ENCODE measurements at places on chromosomes 5 and 9.

DNA sequence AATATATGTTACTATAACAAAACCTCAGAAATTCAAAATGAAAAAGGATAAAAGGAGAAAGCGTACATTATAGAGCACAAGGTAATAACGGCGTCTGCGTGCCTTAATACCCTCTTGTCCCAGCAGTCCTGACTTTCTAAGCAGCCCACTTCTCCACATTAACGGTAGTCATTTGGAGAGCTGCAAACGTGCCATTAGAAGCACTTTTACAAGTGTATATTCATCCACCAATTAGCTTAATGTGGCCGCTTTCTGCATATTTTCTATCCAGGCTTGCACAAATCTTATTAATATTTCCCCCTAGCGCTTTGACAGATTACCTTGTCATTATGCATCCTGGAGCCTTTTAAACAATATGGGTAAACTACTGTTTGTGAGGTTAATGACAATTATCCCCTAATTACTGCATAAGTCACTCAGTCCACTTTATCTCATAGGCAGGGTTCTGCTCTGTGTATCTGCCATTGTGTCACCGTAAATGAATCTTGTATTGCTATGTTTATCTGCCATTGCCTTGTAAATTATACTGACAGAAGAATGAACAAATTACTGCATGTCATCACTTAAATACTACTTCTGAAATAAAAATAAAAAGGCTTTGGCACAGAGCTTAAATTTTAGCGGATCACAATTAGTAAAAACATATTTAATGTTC lies 421.3 kb downstream of the BNC2 start:
- DNase-seq, result peak; percentile 10

DNA sequence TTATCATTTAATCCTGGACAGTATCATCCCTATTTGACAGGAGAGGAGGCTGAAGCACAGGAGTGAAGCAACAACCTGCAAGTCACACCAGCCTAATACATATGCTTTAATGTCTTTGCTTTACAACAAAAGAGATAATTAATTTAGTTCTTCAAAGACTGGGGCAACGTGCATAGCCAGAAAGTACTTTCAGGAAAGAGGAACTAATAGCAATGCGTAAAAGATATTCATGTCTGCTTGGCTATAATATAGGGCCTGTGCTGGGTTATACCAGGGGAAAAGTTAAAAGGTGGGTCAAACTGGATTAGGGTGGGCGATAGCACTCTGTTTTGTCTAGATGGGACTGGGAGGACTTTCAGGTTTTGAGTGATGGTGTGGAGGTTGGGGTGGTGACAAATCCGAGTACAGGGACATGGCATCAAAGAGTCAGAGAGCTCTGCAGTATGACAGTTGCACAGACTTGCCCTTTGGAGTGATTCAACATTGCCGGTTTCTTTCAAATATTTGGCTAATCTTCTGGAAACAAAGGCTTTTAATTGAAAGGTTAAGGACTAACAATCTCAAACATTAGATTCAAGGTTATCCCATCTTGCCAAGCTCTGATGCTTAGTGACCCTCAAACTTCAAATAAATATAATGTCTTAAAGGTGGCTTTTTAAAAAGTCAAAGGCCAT lies 11.9 kb downstream of the DAB2 start:
- no peak for DNase-seq

GRCh38 chr9:15374310-15374709 lies 48.4 kb upstream of the SNAPC3 start:
- no peak for DNase-seq

DNA sequence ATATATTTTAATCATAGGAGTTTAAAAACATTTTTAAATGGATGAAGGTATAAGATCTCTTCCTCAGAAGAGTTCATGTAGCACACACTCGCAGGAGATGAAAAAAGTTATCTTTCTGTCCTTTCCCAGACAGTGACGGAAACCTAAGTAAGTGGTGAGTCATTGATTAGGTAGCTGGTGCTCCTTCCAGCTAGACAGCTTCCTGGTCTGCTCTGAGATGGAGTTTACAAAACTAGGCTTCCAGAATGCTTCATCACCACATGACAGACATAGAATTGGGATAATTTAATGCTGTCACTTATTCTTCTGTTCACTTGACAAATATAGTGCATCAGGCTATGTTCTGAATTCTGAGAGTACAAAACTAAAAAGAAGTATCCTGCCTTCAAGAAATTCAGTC lies 2393.0 kb upstream of the C9orf72 start:
- no peak for DNase-seq

DNA sequence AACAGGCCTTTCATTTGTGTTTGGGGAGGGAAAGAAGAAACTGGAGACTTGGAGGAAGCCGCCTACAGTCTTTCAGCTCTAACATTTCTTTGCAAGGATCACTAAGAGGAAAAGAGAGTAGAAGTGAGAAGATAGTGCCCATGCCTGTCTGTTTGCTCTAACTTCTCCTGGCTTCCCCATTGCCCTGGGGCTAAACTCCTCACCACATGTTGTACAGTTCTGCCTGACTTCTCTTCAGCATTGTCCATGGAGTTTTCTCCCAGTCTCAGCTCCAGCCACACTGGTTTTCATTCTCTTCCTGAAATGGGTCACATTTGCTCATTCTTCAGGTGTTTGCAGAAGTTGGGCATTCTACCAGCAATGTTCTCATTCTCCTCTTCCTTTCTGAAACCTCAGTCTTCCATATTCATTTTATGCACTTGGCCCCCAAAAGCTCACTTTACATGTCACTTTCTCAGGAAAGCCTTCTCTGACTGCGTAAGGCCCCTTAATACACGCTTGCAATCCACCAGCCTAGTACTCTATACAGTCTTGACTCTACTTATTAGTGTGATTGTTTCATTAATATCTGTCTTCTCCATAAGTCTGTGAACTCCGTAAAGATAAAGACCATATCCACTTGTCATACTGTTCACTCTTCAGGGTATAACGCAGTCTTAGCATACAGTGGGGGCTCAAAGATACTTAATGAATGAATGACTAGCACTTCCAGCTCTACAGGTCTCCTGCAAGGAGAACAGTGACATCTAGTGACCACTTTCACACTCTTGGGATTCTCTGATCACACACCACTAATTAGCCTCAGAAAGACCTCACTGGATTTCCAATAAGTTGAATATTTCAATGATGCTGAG lies 40.2 kb upstream of the TRIM32 start:
- no peak for DNase-seq

DNA sequence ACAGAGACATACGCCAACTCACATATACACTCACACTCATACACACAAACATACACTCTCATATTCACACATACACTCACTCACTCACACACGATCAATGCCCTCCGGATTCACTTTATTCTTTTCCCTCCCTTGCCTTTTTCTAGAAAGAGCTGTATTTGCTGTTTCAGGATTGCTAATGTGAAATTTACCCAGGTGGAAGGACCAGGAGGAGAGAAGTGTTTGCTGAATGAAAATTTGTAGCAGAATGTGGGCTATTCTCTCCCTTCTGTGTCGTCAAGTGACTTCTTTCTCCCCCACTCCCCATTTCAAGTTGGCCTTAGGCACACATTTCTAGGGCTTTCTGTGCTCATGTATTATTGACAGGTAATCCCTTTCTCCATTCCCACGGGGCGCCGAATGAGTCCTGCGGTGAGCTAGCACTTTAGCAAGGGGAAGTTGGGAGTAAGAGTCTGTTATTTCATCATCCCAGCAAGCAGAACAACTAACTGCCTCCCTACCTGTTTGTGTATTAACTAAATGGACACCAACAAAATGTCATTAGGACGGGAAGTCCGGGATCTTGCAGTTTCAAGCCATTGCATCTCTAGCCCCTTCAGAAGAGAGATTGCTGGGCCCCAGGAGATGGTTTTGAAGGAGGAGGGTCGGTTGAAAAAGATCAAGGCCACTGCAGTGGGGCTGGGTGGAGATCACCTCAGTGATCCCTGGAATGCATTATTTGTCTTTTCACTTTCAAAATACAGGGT lies 97.1 kb upstream of the TAF11L2 start:
- DNase-seq, result no peak

- no peak for DNase-seq
These were observed 475.7 kb downstream of the EBF1 start for GRCh38 chr5:158623971-158624370.

DNA sequence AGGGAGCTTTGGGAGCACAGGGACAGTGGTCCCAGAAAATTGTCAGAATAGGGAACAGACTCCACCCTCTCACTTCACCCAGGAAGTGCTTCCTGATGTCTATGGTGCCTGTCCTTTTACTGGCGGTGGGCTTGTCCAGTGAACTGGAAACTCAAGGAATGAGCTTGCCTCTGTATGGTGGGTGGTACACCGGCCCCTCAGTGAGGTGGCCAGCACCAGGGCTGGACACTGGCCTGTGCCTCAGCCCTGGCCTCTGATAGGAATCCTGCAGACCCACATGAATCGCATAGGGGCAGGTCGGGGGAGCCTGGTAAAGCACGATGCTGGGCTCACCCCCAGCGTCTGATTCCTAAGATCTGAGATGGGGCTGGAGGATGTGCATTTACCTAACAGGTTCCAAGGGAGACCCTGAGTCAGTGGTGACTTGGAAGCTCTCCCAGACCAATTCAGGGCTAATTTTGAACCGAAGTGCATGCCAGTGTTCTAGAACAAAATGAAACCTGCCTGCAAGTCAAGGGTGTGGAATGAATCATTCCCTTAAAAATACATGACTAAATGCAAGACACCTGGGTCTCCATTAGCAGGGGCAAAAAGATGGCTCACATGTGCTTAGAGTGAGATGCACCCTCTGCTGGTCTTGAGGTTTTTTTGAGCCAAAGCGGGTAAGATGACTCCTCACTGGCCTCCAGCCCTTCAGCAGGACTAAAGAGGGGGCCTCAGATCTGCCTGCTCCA lies 178.3 kb downstream of the HSPA4 start:
- DNase-seq, result no peak

DNA sequence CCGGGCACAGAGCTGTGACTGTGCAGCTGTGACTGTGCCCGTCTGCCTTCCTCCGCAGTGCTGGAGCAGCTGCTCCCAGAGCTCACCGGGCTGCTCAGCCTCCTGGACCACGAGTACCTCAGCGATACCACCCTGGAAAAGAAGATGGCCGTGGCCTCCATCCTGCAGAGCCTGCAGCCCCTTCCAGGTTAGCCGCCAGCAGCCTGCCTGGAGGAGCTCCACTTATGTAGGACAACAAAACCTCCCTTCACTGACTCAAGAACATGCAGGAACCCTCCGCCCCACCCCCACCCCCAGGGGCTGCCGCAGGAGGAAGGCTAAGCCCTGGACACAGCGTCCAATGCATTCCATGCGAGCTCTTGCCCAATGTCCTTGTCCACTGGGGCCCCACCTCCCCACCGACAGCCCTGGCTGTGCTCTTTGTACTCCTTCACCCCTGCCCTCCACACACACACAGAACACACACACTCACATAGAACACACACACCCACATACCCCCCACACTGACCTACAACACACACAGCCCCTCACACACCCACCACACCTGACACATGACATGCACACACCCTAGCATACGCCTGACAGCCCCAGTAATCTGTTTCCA lies 27.9 kb downstream of the AFAP1L1 start:
- no peak for DNase-seq

- DNase-seq, result peak; percentile 28
These were observed 576 bp downstream of the MAP1B start for GRCh38 chr5:72107901-72108201.

DNA sequence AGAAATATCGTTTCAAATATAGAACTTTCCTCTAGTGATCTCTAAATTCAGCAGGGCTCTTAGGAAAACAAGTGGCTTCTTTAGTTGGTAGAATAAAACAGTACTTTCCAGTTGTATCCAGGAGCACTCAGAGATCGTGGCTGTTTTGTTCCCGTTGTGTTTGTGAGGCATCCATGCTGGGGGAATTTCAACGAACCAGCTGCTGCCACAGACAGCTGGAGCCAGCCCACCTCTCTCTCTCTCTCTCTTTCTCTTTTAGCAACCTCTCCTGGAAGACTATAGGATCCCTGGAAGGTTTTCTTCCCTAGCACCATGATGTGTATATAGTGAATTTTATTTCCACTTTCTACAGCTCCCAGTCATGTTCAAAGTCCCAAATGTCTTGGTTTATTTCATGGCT lies 1116.0 kb upstream of the SEMA6A start:
- DNase-seq, result no peak

GRCh38 chr5:95959888-95960666 lies 1.6 kb downstream of the ELL2 start:
- DNase-seq, result no peak

GRCh38 chr5:73895471-73895870 lies 269.5 kb downstream of the ARHGEF28 start:
- DNase-seq, result no peak

DNA sequence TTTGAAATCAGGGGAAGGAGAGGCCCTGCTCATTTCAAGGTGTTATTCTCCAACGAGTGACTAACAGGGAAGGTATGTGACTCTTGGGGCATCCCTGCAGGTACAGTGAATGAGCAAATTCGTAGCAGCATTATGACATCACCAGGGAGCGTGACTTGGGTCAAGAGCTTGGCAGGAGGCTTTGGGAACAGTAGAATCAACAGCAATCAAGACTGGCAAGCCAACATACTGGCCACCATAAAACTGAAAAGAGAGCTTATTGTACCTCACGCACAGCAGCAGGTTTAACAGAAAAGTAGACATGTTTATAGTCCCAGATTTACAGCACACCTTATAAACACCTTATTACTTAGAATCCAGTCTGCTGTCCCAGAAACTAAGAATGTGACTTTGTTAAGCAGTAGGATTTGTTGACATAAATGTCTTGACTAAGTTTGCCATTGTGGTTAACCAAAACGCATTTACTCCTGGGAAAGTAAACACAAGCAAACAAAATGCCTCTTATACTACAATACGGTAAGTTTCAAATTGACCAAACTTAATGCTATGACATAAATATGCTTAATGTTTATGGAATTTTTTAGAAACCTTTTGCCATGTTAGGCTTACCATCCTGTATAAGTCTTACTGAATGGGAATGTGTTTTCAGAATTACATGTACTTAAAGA lies 297.8 kb downstream of the NPR3 start:
- DNase-seq, result no peak

GRCh38 chr5:73388740-73389139 lies 59.8 kb downstream of the FOXD1 start:
- DNase-seq, result no peak

DNA sequence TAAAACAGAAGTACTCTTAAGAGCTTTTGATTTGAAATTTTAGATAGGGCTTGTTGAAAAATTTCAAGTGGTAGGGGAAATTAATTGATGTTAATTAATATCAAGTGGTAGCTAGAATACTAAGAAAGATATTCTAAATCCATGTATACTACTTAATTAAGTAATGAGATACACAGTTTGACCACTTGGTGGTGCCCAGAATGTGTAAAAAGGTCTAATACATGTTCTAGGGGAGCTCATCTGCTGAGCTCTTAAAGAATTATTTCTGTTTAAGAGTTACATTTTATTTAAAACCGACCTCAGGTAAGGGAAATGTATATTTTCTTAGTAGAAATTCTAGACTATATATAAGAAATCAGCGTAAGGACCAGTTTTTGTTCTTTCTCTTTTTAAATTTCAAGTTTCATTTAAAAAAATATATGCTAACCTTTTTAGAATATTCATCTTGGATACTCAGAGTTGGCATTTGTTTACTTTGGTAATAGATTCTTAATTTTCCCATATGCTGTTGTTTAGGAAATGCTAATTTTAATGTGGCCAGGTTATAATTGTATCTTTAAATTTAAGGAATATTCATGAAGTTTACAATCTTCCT lies 61.5 kb downstream of the LNPEP start:
- DNase-seq, result no peak

Data from NCI-H774 (cell line).